Spleen (tissue), 13 donors: ENCODE measurements at places on chromosomes 16 and 17.

DNA sequence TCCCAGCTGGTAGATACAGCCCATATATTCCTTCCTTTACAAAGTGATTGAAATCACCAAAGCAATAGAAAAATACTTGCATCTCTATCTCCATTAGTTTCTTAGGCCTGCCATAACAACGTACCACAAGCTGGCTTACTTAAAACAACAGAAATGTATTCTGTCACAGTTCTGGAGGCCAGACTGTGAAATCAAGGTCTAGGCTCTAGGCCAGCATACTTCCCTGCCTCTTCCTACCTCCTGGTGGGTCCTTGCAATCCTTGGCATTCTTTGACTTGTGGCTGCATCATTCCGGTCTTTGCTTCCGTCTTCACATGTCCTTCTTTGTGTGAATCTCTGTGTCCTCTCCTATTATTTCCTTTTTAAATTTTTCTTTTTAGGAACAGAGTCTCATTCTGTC, 62.5 kb downstream of the ERCC4 start:
- H3K4me1 ChIP-seq, result no peaks in the 10 kb centered on the region
- peaks cover 5% of the 10 kb centered on the region for H3K27me3 ChIP-seq
- no peak overlapping the region for H3K4me3 ChIP-seq
- no peaks in the 10 kb centered on the region for H3K36me3 ChIP-seq
- DNase-seq, result no peak
- no peak overlapping the region for H3K27ac ChIP-seq

GRCh38 chr17:80025796-80026195, 9.9 kb downstream of the TBC1D16 start:
- peaks cover 5% of the 10 kb centered on the region for H3K4me1 ChIP-seq
- no peak overlapping the region for H3K4me3 ChIP-seq
- no peaks in the 10 kb centered on the region for H3K36me3 ChIP-seq
- H3K27ac ChIP-seq, result no peak overlapping the region
- H3K27me3 ChIP-seq, result no peaks in the 10 kb centered on the region
- no peak for DNase-seq

DNA sequence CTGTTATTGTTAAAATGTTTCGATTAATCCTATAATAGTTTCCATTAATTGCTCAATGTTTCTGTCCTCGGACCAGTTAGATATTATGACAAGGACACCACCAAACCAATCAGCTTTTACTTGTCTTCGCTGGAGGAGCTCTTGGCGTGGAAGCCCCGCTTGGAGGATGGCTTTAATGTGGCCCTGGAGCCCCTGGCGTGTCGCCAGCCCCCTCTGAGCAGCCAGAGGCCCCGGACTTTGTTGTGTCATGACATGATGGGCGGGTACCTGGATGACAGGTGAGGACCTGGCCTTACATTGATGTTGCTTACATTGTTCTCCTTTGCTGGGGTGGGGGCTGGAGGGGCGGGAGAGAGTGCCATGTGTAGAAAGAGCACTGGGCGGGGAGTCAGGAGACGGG, 3.0 kb downstream of the ENGASE start:
- H3K4me1 ChIP-seq, result peaks cover 19% of the 10 kb centered on the region
- H3K4me3 ChIP-seq, result no peak overlapping the region
- H3K27me3 ChIP-seq, result no peaks in the 10 kb centered on the region
- no peak overlapping the region for H3K27ac ChIP-seq

GRCh38 chr16:85084841-85085510, 27.3 kb downstream of the CIBAR2 start:
- peaks cover 41% of the 10 kb centered on the region for H3K4me1 ChIP-seq
- peaks cover 22% of the 10 kb centered on the region for H3K36me3 ChIP-seq
- H3K4me3 ChIP-seq, result no peak overlapping the region
- no peak overlapping the region for H3K27ac ChIP-seq

- peak overlapping the region; percentile 38 for H3K4me3 ChIP-seq
- H3K27me3 ChIP-seq, result peaks cover 50% of the 10 kb centered on the region
- peak; percentile 80 for DNase-seq
- peaks cover 20% of the 10 kb centered on the region for H3K4me1 ChIP-seq
Observed at GRCh38 chr16:2785101-2785991, 2.0 kb downstream of the PRSS33 start.

GRCh38 chr17:8163978-8164814, 1.4 kb upstream of the VAMP2 start:
- peaks cover 26% of the 10 kb centered on the region for H3K36me3 ChIP-seq
- H3K4me1 ChIP-seq, result peaks cover 28% of the 10 kb centered on the region

GRCh38 chr17:6651919-6652452, 424 bp downstream of the C17orf100 start:
- peak overlapping the region; percentile 82 for H3K27ac ChIP-seq
- H3K4me1 ChIP-seq, result peaks cover 34% of the 10 kb centered on the region
- DNase-seq, result peak; percentile 92
- no peaks in the 10 kb centered on the region for H3K36me3 ChIP-seq
- H3K4me3 ChIP-seq, result peak overlapping the region; percentile 92

DNA sequence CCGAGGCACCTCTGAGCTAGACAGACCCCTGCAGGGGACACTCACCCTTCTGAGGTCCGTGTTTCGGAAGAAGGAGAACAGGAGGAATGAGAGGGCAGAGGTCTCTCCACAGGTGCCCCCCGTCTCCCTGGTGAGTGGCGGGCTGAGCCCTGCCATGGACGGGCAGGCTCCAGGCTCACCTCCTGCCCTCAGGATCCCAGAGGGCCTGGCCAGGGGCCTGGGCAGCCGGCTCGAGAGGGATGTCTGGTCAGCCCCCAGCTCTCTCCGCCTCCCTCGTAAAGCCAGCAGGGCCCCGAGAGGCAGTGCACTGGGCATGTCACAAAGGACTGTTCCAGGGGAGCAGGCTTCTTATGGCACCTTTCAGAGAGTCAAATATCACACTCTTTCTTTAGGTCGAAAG, 62.8 kb downstream of the DHRS7C start:
- no peak overlapping the region for H3K4me3 ChIP-seq
- H3K4me1 ChIP-seq, result peaks cover 6% of the 10 kb centered on the region
- H3K36me3 ChIP-seq, result no peaks in the 10 kb centered on the region
- DNase-seq, result no peak

DNA sequence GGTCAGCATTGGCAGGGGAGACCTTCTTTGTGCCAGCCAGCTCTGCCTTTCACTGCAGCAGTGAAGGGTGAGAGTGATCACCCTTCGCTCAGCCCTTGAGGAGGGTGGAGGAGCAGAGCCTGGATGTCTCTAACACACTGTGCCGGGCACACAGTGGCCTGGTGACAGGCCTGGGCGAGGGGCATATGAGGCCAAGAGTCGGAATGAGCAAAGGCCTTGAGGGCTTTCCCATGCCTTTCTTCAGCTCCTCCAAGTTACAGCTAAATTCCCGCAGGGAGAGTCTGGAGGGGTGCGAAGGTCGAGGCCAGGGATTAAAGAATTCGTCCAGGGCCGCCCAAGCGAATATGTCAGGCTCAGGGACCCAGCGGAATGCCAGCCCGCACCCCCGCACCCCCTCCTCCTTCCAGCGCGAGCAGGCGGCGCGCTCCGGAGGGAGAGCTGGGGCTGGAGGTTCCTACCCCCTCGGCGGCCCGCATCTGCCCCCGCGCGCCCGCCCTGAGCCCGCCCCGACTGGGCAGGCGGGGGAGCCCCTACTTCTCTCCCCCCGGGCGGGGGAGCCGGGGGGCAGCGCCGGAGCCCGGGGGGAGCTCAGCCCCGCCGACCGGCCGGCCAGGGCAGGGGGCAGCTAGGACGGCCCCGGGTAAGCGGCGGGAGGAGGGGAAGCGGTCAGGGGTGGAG, at the start of gene RASL10B:
RASL10B (plus strand) TSS at position 401 of the 678 bp plus-strand sequence. CDS start 3,546 bp downstream, outside the sequence.
- H3K4me3 ChIP-seq, result peak within 1 kb of the TSS; percentile 45
- no peak within 1 kb of the TSS for H3K27ac ChIP-seq
- no peak for DNase-seq
- peaks cover 18% of the 10 kb centered on the region for H3K27me3 ChIP-seq
- H3K4me1 ChIP-seq, result peaks cover 17% of the 10 kb centered on the region

DNA sequence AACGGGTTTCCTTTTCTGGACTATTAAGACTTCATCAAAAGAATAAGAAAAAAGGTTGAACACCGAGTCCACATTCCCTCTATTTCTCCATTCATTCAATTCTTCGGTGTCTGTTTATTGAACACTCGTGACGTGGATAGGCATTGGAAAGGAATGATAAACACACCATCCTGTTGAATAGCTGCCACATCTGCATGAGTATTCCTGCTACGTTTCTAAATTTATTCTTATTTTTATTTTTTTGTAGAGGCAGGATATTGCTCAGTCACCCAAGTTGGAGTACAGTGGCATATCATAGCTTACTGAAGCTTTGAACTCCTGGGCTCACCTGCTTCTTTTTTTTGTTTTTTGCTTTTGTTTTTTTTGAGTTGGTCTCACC, 80.8 kb upstream of the CIBAR2 start:
- DNase-seq, result no peak
- H3K4me1 ChIP-seq, result peaks cover 57% of the 10 kb centered on the region
- H3K27ac ChIP-seq, result peak overlapping the region; percentile 62
- no peak overlapping the region for H3K4me3 ChIP-seq

DNA sequence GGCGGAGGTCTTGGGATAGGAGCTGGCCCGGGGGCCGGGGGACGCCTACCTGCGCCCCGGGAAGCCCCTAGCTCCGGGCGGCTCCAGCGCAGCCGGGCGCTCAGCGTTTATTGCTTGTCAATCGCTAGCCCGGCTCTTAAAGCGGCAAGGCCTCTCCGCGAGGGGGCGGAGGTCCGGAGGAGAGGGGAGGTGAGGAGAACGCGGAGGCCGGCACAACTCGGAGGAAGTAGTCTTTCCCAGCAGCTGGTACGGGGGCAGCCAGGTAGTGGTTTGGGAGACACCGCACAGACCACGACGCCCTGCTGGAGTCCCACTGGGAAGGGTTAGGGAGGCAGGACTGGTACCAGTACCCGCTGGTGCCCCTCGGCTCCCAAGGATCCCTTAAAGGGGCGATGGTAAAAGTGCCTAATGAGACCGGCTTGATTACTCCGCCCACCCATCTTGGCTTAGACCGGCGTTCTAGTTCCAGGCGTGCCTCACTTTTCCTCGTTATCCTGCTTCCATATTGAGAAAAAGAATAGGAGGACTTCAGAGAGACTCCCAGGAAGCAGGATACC, at the start of gene MPP2:
MPP2 (minus strand) TSS at position 112 of the 557 bp plus-strand sequence. CDS start 3,076 bp downstream, outside the sequence.
- peaks cover 20% of the 10 kb centered on the region for H3K4me1 ChIP-seq
- H3K27ac ChIP-seq, result peak within 1 kb of the TSS; percentile 46

DNA sequence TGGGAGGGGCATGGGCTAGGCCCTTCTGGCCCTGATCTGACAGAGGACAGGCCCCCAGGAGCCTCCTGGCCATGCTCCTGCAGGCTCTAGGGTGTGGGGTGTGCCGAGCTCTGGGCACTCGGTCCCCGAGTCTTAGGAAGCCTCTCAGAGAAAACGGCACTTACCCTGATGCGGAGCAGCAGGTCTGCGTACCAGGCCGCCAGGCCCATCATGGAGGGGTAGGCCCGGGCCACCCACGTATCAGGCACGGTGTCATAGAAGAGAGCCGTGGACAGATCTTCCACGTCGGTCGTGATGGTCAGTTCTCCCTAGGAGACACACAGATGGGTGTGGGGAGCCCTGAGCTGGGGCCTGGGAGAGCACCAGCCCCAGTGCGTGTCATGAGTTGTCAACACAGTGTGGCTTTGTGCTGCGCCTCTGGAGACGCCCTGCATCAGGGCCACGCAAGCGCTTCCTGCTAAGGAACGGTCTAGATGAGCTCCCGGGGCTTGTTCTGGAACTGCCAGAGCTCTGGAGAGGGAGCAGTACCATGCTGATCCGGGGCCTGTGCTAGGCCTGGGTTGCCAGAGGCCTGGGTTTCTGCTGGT, 47.9 kb downstream of the PGS1 start:
- DNase-seq, result no peak
- H3K27me3 ChIP-seq, result no peaks in the 10 kb centered on the region
- no peak overlapping the region for H3K4me3 ChIP-seq
- H3K27ac ChIP-seq, result no peak overlapping the region

DNA sequence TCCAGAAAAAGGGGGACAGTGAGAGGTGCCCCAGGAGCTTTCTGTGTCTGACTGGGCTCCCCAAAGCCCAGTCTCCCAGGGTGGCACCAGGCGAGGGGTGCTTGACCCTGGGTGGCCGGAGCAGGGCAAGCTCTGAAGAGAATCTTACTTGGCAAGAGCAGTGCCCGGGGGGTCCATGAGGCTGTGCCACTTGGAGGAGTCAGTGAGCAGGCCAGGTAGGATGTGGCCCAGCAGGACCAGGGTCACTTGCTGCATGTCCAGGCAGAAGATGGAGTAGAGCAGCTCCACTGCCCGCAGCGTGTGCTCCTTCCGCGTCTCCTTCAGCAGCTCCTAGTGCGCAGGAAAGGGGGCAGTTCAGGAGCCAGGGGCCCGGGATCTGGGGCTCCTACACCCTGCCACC, 7.3 kb downstream of the CSF3 start:
- no peak overlapping the region for H3K4me3 ChIP-seq
- H3K27me3 ChIP-seq, result no peaks in the 10 kb centered on the region
- peaks cover 29% of the 10 kb centered on the region for H3K4me1 ChIP-seq
- no peak for DNase-seq
- H3K27ac ChIP-seq, result no peak overlapping the region

GRCh38 chr17:63193827-63194226, 227.8 kb downstream of the TANC2 start:
- H3K27ac ChIP-seq, result no peak overlapping the region
- H3K4me3 ChIP-seq, result no peak overlapping the region
- DNase-seq, result no peak
- no peaks in the 10 kb centered on the region for H3K36me3 ChIP-seq
- peaks cover 16% of the 10 kb centered on the region for H3K4me1 ChIP-seq
- H3K27me3 ChIP-seq, result no peaks in the 10 kb centered on the region

GRCh38 chr16:25257470-25257955, at the start of gene ZKSCAN2:
TSS of gene ZKSCAN2 (minus strand) at chr16:25257845. CDS start at chr16:25257127, 718 bp downstream.
- no peaks in the 10 kb centered on the region for H3K27me3 ChIP-seq
- peak within 1 kb of the TSS; percentile 69 for H3K4me3 ChIP-seq
- peaks cover 54% of the 10 kb centered on the region for H3K4me1 ChIP-seq
- H3K36me3 ChIP-seq, result peaks cover 30% of the 10 kb centered on the region
- peak; percentile 97 for DNase-seq

DNA sequence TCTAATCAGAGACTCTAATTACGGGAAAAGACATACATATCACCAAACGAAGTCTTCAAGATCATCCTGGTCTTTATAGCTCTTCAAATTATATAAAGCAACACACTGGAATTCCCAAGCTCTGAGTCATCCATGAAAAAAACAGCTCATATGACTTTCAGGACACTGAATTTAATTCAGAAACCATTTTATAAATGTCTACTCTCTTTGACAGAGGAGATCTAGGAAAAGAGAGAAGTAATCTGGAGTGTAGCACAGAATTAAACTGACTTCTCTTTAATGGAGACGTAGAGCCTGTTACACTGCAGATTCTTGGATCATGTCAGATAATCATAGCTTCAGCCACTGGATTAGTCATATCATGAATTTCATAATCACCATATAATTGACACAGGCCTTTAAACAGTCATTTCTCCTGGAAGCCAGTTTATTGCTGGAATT, 86.8 kb upstream of the WSB1 start:
- no peak overlapping the region for H3K27ac ChIP-seq
- no peaks in the 10 kb centered on the region for H3K4me1 ChIP-seq
- H3K36me3 ChIP-seq, result no peaks in the 10 kb centered on the region
- no peak for DNase-seq
- H3K4me3 ChIP-seq, result no peak overlapping the region
- no peaks in the 10 kb centered on the region for H3K27me3 ChIP-seq

DNA sequence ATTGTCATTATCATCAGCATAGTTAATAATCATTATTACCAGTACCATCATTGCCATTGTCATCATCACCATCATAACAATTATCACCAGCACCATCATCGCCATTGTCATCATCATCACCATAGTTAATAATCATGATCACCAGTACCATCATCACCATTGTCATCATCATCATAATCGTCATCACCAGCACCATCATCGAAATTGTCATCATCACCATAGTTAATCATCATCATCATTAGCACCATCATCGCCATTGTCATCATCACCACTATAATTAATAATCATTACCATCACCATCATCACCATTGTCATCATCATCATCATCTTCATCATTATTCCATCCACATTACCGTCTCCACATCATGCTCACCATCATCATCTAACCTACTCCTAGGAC, 13.5 kb downstream of the PDILT start:
- peaks cover 22% of the 10 kb centered on the region for H3K4me1 ChIP-seq
- H3K4me3 ChIP-seq, result no peak overlapping the region
- no peaks in the 10 kb centered on the region for H3K27me3 ChIP-seq
- no peak overlapping the region for H3K27ac ChIP-seq
- H3K36me3 ChIP-seq, result no peaks in the 10 kb centered on the region
